ENCODE measurements at places on chromosomes 13 and 19.

DNA sequence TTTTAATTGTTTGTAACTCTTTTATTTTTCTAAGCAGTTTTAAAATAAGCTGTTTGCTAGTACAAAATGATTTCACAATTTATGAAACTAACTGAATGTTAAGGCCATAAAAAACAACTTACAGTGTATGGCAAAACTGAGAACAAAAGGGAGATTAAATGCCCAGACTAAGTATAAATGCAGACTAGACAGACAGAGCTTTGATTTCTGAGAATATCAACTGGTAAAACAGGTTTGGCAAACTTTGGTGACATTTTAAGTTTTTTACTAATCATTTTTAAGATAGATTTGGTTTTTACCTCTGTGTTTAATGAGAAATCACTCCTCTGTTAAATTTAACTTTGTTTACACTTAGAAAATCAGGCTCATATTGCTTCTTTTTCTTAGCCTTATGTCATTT lies 127.5 kb upstream of the KLF5 start:
- H3K36me3 ChIP-seq, result peaks cover 5% of the 10 kb centered on the region
- H3K27ac ChIP-seq, result no peak overlapping the region
- no peak for DNase-seq
- H3K4me1 ChIP-seq, result no peaks in the 10 kb centered on the region

- peaks cover 5% of the 10 kb centered on the region for H3K36me3 ChIP-seq
- no peaks in the 10 kb centered on the region for H3K27me3 ChIP-seq
- H3K4me1 ChIP-seq, result peaks cover 21% of the 10 kb centered on the region
- H3K27ac ChIP-seq, result no peak overlapping the region
- no peak for DNase-seq
- H3K4me3 ChIP-seq, result no peak overlapping the region
Observed at GRCh38 chr19:41411968-41412265, 14.3 kb downstream of the BCKDHA start.

GRCh38 chr13:35761440-35762252 lies 285.2 kb upstream of the MAB21L1 start:
- H3K27ac ChIP-seq, result no peak overlapping the region
- H3K4me1 ChIP-seq, result no peaks in the 10 kb centered on the region
- H3K27me3 ChIP-seq, result no peaks in the 10 kb centered on the region

DNA sequence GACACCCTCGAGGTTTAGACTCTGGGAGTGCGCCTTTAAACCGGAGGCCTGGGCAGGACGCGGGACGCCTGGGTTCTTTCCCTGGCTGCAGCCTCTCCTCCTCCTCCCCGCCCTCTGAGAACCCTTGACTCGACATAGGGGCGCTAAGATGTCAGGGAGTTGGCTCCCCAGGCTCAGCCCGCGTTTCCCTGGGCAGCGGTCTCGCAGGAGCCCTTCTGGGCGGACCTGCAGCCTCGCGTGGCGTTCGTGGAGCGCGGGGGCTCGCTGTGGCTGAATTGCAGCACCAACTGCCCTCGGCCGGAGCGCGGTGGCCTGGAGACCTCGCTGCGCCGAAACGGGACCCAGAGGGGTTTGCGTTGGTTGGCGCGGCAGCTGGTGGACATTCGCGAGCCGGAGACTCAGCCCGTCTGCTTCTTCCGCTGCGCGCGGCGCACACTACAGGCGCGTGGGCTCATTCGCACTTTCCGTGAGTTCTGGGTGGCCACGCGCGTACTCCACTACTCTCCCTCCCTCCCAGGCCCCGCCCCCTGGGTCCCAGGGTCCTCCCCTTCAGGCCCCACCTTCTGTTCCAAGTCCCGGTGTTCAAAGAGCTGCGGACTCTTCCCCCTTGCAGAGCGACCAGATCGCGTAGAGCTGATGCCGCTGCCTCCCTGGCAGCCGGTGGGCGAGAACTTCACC lies 1.3 kb downstream of the ICAM5 start:
- no peak overlapping the region for H3K27ac ChIP-seq
- peak overlapping the region; percentile 87 for H3K4me3 ChIP-seq
- peaks cover 15% of the 10 kb centered on the region for H3K27me3 ChIP-seq
- H3K36me3 ChIP-seq, result no peaks in the 10 kb centered on the region
- peaks cover 59% of the 10 kb centered on the region for H3K4me1 ChIP-seq
- no peak for DNase-seq

DNA sequence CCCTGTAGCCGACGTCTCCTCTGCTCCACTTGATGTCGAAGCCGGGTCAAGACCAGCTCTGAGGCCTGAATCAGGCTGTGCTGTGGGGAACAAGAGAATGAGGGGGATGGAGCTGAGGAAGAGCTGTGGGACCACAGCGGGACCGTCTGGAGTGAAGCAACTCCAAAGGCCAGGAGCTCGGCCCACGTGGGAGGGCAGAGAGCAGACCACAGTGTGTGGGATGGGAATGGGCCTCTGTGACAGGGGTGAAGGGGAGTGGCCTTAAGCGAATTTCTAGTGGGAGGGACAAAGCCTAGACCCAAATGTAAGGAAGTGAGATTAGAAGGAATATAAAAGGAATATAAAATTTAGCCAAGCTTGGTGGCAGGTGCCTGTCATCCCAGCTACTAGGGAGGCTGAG lies 3.8 kb upstream of the SLC8A2 start:
- peaks cover 12% of the 10 kb centered on the region for H3K27me3 ChIP-seq
- H3K4me1 ChIP-seq, result peaks cover 11% of the 10 kb centered on the region
- no peak overlapping the region for H3K27ac ChIP-seq

DNA sequence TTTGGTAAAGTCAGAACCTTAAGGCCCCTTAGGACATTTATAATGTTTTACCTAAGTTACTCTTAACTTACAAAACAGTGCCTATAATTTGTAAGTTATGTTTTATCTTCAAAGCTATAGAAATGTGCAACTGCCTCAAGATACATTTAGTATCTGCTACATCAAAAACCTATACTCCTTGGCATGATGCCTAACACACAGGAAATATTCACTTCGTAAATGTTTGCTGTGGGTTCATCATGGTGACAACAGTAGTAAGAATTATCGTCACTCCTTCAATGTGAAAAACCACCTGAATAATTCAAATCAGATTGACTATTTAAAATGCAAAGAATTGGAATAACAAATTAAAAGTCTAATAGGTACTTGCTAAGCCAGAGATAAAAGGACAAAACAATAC lies 184.1 kb downstream of the DIAPH3 start:
- H3K4me3 ChIP-seq, result no peak overlapping the region
- no peaks in the 10 kb centered on the region for H3K27me3 ChIP-seq
- no peak for DNase-seq

GRCh38 chr13:73334445-73334844 lies 275.6 kb downstream of the KLF5 start:
- no peaks in the 10 kb centered on the region for H3K4me1 ChIP-seq
- H3K27ac ChIP-seq, result no peak overlapping the region
- DNase-seq, result no peak
- H3K4me3 ChIP-seq, result no peak overlapping the region
- no peaks in the 10 kb centered on the region for H3K36me3 ChIP-seq

- H3K4me1 ChIP-seq, result no peaks in the 10 kb centered on the region
- no peak overlapping the region for H3K27ac ChIP-seq
- no peaks in the 10 kb centered on the region for H3K36me3 ChIP-seq
Observed at GRCh38 chr19:42024622-42025111, 30.6 kb upstream of the ATP1A3 start.

DNA sequence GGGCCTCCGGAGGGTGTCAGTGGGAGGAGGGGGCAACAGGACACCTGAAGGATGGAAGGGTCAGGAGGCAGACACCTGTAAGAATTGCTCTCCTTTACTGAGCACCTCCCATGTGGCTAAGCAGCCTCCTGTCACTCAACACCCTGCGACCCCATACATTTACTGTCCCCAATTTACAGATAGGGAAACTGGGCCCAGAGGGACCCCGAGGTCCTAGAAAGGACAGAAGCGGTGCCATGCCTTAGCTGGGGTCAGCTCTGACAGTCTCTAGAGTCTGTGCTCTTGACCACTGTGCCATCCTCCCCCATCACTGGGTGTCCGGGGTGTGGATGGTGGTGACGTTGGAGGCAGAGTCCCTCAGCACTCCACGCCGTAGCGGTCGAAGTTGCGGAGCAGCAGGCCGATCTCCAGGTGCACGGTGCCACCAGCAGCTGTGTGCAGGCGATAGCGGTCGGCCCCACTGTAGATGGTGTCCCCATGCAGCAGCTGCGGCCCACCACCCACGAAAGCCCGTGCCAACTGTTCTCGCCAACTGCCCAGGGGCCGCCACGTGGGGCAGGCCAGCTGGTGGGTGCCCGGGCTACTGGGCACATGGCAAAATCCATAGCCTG lies 726 bp upstream of the TGFB1 start:
- peaks cover 50% of the 10 kb centered on the region for H3K4me1 ChIP-seq
- no peaks in the 10 kb centered on the region for H3K27me3 ChIP-seq
- peak overlapping the region; percentile 41 for H3K27ac ChIP-seq
- no peak for DNase-seq
- H3K4me3 ChIP-seq, result peak overlapping the region; percentile 96

DNA sequence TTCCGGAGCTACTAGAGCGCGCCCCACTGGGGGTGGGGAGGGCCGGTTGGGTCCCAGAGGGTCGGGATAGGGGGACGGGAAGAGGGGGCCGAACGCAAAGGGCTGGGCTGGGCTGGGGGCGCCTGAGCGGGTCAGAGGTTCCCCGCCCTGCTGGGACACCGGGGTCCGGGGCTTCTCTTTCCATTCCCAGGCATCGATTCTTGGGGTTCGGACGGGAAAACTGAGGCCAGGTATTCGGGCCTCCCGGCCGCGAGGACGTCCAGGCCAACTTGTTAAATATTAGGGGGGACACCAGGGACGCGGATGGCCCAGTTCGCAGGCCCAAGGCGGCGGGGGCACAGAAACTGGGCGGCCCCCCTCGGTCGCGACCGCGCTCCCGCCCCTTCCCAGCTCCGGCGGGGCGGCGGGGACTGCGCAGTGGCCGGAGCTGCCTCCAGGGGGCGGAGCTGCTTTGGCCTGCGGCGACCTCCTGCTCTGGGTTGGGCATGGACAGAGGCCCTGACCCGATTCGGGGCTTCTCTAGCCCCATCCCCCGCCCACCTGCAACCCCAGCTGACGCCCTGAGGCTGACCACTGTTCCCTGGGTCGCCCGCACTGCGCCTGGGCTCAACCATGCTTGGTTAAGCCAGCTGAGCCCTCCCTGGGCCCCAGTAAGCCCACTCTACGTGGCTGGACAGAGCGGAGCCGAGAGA lies 1.2 kb upstream of the KLF16 start:
- peak overlapping the region; percentile 60 for H3K4me3 ChIP-seq
- H3K27ac ChIP-seq, result peak overlapping the region; percentile 54
- peak; percentile 87 for DNase-seq
- H3K36me3 ChIP-seq, result no peaks in the 10 kb centered on the region
- H3K27me3 ChIP-seq, result no peaks in the 10 kb centered on the region

GRCh38 chr13:52921194-52921593 lies 72.8 kb upstream of the PCDH8 start:
- H3K27me3 ChIP-seq, result peaks cover 22% of the 10 kb centered on the region
- no peak for DNase-seq
- no peak overlapping the region for H3K4me3 ChIP-seq
- no peak overlapping the region for H3K27ac ChIP-seq

GRCh38 chr13:106753251-106753650 lies 185.3 kb upstream of the ARGLU1 start:
- H3K4me3 ChIP-seq, result no peak overlapping the region
- H3K4me1 ChIP-seq, result no peaks in the 10 kb centered on the region
- H3K36me3 ChIP-seq, result no peaks in the 10 kb centered on the region
- no peaks in the 10 kb centered on the region for H3K27me3 ChIP-seq
- H3K27ac ChIP-seq, result no peak overlapping the region

GRCh38 chr13:69683921-69684686 lies 423.5 kb upstream of the ATXN8OS start:
- H3K27me3 ChIP-seq, result no peaks in the 10 kb centered on the region
- DNase-seq, result no peak
- no peaks in the 10 kb centered on the region for H3K36me3 ChIP-seq
- no peaks in the 10 kb centered on the region for H3K4me1 ChIP-seq

GRCh38 chr13:20431080-20431479 lies 94.6 kb downstream of the CRYL1 start:
- no peaks in the 10 kb centered on the region for H3K36me3 ChIP-seq
- H3K4me3 ChIP-seq, result no peak overlapping the region
- H3K4me1 ChIP-seq, result peaks cover 13% of the 10 kb centered on the region

DNA sequence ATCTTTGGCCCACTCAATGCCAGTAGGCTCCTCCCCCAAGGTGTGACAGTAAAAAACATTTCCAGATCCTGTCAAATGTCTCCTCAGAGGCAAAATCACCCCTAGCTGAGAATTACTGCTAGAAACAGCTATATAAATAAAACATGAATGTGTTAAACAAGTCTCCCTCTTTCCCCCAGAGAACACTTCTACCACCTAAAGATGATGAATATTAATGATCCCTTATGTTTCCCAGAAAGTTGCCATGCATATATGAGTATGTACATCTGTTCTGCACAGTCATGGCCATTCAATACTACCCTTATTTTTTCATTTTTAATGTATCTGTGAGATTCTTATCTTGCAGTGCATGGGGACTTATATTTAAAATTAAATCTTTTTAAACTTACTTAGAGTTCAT lies 230.0 kb downstream of the SHISA2 start:
- no peak for DNase-seq
- no peak overlapping the region for H3K27ac ChIP-seq
- peaks cover 8% of the 10 kb centered on the region for H3K27me3 ChIP-seq
- H3K4me1 ChIP-seq, result no peaks in the 10 kb centered on the region

- no peak for DNase-seq
- peaks cover 9% of the 10 kb centered on the region for H3K27me3 ChIP-seq
- no peaks in the 10 kb centered on the region for H3K36me3 ChIP-seq
- H3K4me1 ChIP-seq, result no peaks in the 10 kb centered on the region
- no peak overlapping the region for H3K4me3 ChIP-seq
Observed at GRCh38 chr19:31500946-31501345, 151.7 kb upstream of the TSHZ3 start.

- DNase-seq, result no peak
- no peaks in the 10 kb centered on the region for H3K36me3 ChIP-seq
- no peaks in the 10 kb centered on the region for H3K4me1 ChIP-seq
- no peak overlapping the region for H3K4me3 ChIP-seq
- H3K27ac ChIP-seq, result no peak overlapping the region
- no peaks in the 10 kb centered on the region for H3K27me3 ChIP-seq
Observed at GRCh38 chr13:19810996-19811881, 28.5 kb upstream of the PSPC1 start.

GRCh38 chr13:53782488-53782961 lies 753.9 kb downstream of the OLFM4 start:
- no peak for DNase-seq
- H3K36me3 ChIP-seq, result no peaks in the 10 kb centered on the region
- no peak overlapping the region for H3K27ac ChIP-seq
- H3K4me3 ChIP-seq, result no peak overlapping the region
- H3K4me1 ChIP-seq, result peaks cover 5% of the 10 kb centered on the region

DNA sequence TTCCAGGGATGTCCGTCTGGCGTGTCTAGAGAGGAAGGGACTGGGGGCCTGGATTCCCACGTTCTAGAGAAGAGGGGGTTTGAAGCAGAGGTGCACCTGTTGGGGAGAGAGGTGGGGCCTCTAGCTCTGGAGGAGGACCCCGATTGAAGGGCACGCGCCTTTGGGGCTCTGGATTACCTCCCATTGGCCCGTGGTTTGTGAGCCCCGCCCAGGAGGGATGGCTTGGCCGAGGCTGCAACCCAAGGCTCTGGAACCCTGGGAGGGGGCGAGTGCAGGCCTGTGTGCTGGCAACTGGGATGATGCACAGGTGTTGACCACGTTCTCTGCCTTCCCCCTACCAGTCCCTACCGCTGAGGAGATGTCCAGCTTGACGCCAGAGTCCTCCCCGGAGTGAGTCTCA lies 20.2 kb downstream of the TMEM150B start:
- no peak overlapping the region for H3K4me3 ChIP-seq
- H3K36me3 ChIP-seq, result no peaks in the 10 kb centered on the region
- DNase-seq, result no peak
- no peaks in the 10 kb centered on the region for H3K4me1 ChIP-seq
- no peaks in the 10 kb centered on the region for H3K27me3 ChIP-seq

- H3K4me1 ChIP-seq, result no peaks in the 10 kb centered on the region
- H3K27me3 ChIP-seq, result no peaks in the 10 kb centered on the region
- H3K36me3 ChIP-seq, result peaks cover 4% of the 10 kb centered on the region
- no peak overlapping the region for H3K27ac ChIP-seq
Observed at GRCh38 chr13:106129993-106130392, 405.5 kb downstream of the EFNB2 start.

Measured in natural killer cell treated with Interleukin-12 subunit alpha and Interleukin-12 subunit beta and Interleukin-15 and Interleukin-18, amount 100 ng/mL, for 72 hours (primary cell).